ENCODE measurements at places on chromosomes 3 and 15.
A peak's percentile ranks its signal among the peaks of the same experiment; 100 is the strongest.

DNA sequence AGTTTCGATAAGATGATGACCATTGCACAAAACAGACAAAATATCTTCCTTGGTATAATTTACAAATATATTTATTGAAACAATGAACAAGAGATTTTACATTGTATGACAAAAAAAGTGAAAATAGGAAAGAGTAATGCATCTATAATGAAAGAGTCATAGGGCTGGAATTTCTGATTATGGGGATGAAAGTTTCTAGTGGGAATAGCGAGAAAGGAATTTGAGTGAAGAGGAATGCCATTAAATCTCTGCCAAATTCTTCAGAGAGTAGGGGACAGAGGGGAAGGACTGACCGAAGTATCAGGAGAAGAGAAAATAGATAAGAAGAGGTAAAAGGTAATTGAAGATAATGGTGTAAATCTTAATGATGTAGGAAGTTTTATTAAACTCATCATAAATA lies 125.4 kb downstream of the VGLL3 start:
- DNase-seq: no peak

- DNase-seq: no peak
Measured at GRCh38 chr3:144200466-144200865, 228.8 kb downstream of the DIPK2A start.

DNA sequence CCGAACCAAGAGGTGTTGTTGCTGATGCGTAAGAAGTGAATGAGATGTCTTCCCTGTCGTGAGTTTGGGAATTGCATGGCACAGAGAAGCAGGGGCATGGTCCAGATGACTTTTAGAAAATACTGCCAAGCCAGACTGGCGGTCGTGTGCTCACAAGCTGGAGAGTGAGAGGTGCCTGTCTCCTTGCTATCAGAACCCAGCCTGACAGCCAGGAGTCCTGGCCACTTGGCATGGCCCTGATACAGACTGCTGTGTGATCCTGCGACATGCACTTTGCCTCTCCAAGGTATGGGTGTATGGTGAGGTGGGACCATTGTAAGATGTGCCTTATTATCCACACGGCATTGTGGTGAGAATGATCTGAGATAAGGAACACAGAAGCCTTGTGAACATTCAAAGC lies 93.0 kb downstream of the SMAD3 start:
- no peak for DNase-seq

GRCh38 chr3:108124337-108125152 lies 33.7 kb upstream of the CD47 start:
- peak; percentile 54 for DNase-seq

DNA sequence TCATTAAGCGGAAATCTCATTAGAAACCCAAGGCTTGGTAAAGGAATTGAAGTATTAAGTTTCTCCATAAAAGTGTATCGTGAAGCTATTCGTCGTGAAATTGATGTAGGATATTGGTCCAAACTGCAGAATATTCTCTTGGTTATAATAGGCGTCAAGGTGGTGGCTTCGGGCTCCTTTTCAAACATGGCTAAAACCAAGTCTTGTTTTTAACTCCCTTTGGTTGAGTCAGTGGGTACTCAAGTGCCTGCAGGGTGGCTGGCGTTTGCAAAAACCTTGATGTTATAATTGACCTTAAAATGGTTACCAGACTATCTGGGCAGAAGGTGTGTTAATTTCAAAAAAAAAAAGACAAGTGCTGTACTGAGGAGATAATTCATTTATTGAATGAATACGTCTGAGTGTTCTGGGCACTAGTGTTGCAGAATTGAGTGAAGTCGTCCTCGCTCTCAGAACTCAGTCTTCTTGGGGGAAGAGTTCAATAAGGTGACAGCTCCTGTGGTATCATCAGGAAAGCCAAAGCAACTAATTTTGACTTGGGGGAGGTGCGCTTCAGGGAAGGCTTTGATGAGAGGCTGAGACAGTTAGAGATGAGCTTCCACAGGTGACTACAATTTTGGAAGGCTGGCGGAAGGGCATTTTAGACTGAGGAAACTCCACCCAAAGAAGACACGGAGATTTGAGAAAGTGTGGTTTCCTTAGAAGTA lies 1.5 kb downstream of the UBE2Q2 start:
- DNase-seq: peak; percentile 23

DNA sequence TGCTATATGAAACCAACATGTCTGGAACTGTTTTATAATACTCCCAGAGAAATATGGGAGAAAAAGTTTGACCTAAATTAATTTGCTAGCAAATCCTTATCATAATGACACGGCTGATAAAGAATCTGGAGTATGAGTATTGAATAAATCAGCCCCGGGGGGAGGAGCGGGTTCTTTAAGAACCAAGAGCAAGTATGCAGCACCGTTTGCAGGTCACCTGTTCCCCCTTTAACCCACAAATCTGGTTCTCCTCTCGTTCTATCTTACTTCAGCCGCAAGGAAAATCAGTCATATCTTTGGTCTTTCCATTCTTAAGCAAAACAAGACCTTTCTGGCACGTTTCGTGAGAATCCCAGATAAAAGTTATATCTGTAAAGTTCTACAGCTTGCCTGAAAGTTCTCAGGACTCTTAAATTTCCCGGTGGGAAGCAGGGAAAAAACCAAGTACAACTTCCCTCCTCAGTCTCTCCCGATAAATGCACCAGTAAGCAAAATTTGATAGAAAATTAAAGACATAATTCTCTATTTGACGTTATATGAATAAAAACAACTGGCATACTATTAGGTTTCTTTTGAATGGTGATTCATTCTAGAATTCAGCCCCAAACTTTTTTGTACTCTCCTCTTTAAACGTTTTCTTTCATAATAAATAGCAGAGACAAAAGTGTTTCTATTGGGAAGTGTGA lies 348.6 kb downstream of the ZBBX start:
- no peak for DNase-seq

DNA sequence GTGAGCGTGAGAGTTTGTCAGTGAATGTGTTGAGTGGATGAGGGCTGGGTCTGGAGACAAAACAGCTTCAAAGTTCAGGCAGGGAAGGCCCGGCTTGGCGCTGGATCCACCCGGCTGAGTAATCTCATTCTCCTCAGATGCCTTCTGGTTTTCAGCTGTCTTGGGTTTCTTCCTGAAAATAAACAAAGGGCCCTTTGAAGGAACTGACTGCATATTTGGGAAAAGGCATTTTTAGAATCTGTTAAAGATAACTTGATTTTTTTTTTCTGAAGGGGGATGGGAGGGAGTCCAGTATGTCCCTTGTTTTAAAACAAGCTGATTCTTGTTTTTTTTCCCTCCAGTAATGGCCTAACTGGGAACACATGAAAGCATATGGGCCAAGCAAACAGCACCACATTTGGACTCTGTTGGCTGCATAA lies 86.4 kb downstream of the TIGIT start:
- DNase-seq: no peak

DNA sequence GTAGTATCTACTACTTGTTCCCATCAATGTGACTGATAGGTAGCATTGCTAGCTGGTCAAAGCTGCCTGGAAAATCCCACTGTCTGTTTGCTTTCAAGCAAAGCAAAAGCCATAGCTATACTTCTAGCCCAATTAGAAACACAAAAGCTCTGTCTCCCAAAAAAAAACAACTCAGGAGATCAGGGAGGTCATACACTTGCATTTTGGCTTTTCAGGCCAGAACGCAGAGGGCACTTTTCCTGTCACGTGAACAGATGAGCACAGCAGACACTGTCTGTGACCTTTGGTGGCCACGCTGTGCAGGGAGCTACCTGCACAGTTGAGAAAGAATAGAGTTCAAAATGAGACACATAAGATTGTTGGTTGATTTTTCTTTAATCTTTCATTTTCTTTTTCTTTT lies 441.7 kb upstream of the PDZRN3 start:
- DNase-seq: peak; percentile 4

DNA sequence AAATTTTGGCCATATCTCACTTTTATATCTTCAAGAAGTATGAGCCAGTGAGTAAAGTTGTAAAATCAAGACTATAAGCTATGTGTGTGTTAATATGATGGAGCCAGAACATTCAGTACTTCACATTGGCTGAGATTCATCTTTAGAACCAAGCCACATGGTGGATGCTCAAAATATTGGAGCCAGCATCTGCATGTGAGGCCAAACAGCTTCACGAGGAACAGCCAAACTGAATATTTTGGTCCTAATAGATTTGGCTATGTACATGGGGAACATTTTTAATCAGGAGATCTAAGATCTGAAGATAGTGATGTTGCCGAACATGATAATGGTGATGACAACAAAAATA lies 1089.8 kb downstream of the TUSC7 start:
- no peak for DNase-seq

GRCh38 chr3:172654470-172654869 lies 56.4 kb downstream of the NCEH1 start:
- no peak for DNase-seq

DNA sequence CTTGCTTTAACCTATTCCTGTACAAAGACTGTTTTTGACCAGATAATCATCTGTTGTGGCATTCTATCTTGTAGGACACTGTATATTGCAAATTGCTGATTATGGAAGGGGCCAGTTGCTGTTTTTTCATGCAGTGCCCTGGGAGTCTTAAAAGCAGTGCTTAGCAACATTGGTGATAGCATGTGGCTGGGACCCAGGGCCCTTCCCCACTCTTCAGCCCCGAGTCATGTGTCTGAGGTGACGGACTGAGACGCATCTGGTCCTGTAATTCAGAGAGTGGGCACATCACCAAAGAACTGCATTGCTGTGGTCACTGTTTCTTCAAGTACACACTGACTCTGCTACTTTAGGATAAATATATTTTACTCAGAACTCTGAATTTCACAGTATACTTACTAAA lies 63.4 kb downstream of the SNRK start:
- DNase-seq: no peak

GRCh38 chr15:75573648-75574384 lies 5.3 kb downstream of the PTPN9 start:
- no peak for DNase-seq

DNA sequence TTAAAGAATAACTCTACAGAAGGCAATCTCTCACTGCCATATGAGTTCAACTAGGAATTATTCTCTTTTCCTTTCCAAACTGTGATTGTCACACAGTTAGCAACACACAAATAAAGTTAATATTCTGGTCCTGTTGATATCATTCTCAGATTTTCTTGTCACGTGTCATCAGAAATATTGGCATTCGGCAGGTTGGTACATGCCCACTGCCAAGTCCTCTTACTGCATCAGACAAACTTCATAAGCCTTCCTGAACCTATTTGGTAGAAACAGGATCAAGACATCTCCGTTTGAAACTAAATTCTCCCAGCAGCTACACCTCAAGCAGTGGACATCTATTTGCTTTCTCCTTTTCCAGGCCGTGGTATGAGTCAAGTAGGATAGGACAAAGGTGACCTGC lies 177.9 kb upstream of the SOX2 start:
- DNase-seq: peak; percentile 9

- peak; percentile 26 for DNase-seq
Measured at GRCh38 chr3:84601303-84601702, 357.5 kb upstream of the CADM2 start.

DNA sequence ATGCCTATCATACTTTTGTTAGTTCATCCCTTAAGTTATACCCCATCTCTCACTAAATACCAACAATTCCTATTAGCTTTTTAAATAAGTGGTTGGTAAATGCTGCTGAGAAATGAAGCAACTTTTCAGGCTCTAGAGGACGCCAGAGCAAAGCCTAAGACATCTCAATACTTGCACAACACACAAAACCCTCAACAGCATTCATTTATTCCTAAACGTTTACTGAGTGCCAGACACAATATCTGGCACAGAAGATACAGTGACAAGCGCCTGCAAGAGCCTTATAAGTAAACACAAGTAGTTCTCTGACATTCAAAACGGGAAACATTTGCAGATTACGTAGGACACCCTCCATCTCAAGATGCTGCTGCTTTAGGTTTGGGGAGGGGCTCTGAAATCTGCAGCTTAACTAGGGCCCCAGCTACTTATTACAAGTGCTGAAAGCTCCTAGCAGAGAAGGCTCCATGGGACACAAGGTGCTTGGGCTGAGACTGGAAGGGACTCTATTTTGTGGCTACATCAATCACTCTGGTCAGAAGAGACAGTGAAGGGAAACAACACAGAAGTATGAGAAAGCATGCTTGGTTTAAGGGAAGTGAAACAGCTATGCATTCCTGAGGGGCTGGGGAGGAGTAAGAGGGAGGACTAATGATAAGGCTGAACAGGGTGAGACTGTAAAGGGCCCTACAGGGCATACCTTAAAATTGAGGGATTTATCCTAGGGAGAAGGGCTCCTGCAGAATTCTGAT lies 311.3 kb downstream of the PLCL2 start:
- DNase-seq: no peak

DNA sequence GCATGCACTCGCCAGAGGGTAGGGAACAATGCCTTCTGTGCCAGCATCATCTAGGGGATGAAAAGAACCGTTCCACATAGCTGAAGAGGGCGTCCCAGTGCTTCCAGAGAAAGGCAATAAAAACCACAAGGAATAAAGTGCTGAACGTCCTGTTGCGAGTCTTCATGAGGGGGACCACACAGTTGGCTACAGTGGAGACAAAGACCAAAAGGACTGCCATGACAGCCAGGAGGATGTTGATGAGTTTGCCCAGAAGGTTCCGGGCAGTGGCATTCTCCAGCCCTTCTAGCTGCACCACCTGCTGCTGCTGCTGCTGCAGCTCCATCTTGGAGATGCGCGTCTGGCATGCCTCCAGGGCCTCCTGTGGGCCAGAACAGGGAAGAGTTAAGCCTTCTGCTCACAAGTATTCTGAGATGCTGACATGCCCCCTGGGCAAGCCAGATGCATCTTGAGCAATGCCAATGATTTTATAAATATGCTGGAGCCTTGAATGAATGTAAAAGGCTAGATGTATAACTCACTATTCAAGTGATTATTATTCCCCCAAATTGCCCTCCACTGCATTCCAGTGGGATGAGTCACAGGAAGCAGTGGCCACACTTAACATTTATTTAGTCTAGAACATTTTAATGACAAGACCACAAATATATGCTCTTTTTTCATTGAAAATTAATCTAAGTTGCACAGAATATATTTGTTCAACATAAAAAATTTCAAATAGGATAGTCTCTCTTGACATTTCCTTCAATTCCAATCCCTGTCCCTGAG lies 45.1 kb upstream of the PLXND1 start:
- peak; percentile 42 for DNase-seq

DNA sequence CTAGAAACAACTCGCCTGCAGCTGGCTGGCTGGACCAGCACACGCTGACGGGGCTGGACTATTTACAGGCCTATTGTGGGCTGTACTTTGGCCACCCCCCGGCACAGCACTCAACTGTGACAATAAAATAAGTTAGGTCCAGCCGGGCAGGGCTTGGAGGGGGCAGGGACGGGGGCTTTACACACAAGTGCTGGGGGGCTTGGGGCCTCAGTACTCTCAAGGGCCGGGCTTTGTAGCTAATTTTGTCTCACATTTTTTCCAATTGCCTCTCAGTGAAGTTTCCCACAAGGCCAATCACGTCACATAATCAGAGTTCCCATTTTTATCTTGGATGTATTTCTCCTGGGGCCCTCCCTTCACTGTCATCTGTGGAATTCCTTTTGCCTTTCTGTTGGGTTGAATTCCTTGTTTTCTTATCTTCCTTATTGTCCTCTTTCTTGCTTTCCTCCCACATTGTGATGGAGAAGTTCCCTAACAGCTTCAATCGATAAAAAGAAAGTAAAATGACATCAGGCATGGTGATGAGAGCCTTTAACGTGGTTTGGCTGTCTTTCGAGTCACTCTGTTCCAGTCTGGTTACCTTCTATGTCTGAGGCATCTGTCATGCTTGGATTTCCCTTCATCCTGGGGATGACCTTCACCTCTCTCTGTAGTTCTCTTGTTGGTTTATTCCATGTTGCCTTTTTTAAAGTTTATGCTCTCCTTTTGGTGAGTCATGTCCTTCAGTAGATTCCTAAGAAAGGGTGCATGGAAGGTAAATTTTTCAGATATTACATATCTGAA lies 44.1 kb upstream of the CMTM7 start:
- no peak for DNase-seq

GRCh38 chr3:184399410-184399809 lies 19.6 kb downstream of the CHRD start:
- no peak for DNase-seq

GRCh38 chr3:171245796-171246765 lies 214.1 kb downstream of the TNIK start:
- no peak for DNase-seq
